ENCODE measurements at places on chromosomes 16 and 17. TPM values are rescaled to one million over a fixed set of nuclear protein-coding genes. Genes with fewer than 3 reads are reported as not detected.

Gene ODF4
- polyA plus RNA-seq: not detected

Gene TPPP3
- polyA plus RNA-seq: 61.3 TPM

Gene AKAP1
- 35.9 TPM for polyA plus RNA-seq

DNA sequence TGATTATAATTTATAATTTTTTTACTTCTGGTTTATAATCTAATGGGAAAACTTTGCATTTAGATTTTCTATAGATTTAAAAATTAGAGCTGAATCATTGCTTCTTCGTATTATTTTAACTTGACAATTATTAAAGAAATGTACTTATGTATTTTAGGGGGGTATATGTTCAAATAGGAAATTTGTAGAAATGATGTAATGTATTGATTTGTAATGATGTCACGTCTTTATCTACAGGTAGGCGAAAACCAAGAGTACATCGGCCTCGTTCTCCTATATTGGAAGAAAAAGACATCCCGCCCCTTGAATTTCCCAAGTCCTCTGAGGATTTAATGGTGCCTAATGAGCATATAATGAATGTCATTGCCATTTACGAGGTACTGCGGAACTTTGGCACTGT, 28.4 kb downstream of the BPTF start:
- no peak for DNase-seq

DNA sequence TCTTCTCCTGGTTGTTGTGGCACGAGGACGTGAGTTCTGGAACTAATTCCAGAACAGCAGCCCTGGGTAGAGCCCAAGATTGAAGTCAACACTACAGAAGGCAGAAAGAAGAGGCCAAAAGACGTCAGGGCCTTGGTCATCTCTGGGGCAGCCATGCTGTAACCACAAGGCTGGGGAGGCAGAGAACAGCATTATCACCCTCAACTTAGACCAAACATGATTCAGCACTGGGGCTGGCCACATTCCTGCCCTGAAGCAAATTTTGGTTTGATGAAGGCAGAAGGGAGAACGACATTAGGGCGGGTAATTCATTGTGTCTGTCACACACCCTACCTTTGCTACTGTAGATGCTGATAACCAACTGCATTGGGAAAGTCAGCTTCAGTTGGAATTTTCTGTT, 9.7 kb upstream of the ALOX15B start:
- no peak for DNase-seq

DNA sequence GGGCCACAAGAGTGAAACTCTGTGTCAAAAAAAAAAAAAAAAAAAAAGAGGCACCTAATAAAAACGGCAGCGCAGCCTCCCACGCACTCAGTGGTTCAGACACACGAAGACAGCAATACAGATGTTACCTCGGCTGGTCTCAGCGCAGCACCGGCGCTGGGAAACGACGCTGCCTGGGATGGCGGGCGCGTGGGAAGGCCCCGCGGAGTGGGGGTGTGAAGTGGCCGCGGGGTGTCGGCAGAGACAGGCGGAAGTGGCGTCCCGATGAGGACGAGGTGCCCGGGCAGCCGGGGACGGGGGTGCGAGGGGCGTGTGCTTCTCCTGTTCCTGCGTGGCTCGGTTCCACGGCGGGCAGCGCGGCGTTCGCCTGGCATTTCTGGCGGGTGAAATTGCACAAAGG, 179.4 kb downstream of the BANP start:
- no peak for DNase-seq

Measured in right renal pelvis (tissue), 4 donors.